Stimulated activated CD8-positive, alpha-beta memory T cell treated with anti-CD3 and anti-CD28 coated beads, Interleukin-7, amount 100 ng/mL, for 1 hour (primary cell): ENCODE measurements at places on chromosomes 2 and 18.

DNA sequence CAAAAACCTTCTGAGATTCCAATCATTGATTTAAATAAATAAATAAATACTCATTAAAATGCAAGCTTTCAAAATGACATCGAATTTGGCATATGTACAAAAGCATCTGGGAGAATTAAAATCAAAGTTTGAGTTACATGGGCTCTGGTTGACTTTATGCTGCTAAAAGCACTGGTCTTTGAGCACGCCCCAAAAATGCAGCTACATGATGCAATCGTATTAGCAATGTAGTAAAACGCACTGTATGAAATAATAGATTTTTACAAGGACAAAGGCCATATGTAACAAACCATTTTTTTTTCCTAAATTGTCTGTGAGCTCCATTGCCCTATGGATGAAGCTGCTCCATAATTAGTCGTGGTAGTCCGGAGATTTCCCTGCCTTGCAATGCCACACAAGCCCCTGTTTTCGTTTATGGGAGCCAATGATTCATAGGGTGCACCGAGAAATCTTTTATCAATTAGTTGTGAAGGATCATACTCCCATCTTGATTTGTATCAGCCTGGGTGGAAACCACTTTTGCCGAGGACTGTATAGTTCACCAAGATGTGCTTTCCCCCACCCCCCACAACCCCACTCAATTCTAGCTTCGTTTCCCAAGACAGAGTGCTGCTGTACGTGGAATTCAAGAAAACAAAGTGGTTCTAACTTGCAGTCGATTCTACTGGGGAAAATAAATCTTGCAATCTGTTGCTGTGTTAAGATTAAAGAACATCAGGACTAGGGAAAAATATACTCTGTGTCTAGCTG lies 268.4 kb downstream of the IRS1 start:
- DNase-seq = no peak

GRCh38 chr2:170576296-170576695 lies 138.8 kb upstream of the SP5 start:
- DNase-seq = no peak

- DNase-seq = no peak
These were observed 340.1 kb downstream of the SLC4A3 start for GRCh38 chr2:219967247-219968245.

DNA sequence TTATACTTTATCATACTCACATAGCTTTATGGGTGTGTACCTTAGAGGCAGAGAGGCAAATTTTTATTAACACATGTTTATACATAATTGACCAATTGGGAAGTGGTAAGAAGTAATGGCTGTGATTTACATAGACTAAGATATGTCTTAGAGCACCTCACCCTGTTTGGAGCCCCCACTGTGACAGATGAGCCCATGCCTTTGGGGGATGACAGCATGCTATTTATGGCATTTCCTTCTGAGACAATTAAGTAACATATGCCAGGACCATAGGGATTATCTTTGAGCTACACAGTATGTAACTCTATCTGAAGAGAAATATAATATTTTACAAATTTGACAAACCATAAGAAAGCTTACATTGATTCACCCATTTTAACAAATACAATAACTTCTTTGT lies 1655.3 kb upstream of the ACVR2A start:
- DNase-seq = no peak

- DNase-seq = no peak
These were observed 35.5 kb upstream of the CD28 start for GRCh38 chr2:203670939-203671338.

DNA sequence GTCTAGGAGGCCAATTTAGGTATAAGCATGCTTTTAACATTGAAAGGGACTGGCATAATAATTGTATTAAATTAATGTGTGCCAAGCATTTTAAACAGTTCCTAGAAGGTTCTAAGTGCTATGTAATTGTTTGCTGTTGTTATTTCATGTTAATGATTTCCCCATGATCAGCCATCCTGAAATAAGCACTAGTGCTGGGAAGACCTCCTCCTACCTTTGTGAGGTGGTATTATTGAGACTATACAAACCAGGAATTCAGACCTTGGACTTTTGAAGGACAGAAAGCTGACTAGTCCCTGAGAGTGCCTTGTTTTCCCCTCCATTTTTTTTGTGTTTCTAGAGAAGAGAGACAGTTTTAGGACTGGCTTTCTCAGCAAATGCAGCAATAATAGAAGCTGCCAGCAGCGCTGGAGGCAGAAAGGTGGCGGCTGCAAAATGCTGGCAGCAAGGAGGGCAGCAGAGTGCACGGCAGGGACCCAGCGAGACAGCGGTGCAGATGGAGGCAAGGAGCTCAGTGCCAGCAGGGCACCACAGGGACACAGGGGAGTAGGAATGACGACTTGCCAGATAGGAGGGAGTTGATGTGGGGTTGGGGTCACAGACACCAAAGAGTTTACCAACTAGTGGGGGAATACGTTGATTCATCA lies 25.3 kb downstream of the NABP1 start:
- DNase-seq = no peak

GRCh38 chr2:64727013-64727767 lies 73.5 kb upstream of the SERTAD2 start:
- DNase-seq = no peak

GRCh38 chr2:214169281-214169680 lies 241.6 kb upstream of the VWC2L start:
- no peak for DNase-seq

DNA sequence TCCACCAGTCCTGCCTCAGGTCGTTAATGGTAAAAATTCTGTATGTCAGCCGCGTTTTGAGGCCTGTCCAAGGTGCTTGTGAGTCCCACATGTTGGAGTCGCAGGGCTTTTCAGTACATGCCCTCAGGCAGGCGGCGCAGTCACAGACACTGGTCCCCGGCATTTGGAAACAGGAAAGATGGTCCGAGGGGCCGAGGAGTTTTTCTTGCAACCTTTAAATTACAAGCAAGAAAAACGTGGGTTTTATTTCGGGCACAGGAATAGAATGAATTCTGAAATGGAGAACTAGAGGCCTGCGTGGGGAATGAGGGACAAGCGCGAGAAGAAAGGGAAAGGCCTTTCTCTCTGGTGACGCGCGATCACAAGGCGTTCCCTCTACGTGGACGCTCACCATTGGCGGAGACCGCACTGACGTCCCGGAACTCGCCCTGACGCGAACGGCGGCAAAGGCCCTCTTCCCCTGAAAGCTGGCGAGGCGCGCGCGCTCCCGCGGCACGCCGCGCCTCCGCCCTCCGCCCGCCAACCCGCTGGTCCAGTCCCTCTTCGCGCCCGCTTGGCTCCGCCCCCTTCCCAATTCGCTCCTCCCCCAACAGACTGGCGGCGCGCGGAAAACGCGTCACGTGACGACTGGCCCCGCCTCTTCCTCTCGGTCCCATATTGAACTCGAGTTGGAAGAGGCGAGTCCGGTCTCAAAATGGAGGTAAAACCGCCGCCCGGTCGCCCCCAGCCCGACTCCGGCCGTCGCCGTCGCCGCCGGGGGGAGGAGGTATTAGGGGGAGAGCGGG lies at the start of gene HNRNPA3:
Gene HNRNPA3 (plus strand): TSS at position 689 of the 785 bp plus-strand sequence. CDS start 6 bp downstream, at position 695.
- peak; percentile 99 for DNase-seq

- DNase-seq = no peak
These were observed 774 bp downstream of the IER3IP1 start for GRCh38 chr18:47175283-47175897.

GRCh38 chr2:20635675-20636584 lies 15.0 kb downstream of the HS1BP3 start:
- no peak for DNase-seq

DNA sequence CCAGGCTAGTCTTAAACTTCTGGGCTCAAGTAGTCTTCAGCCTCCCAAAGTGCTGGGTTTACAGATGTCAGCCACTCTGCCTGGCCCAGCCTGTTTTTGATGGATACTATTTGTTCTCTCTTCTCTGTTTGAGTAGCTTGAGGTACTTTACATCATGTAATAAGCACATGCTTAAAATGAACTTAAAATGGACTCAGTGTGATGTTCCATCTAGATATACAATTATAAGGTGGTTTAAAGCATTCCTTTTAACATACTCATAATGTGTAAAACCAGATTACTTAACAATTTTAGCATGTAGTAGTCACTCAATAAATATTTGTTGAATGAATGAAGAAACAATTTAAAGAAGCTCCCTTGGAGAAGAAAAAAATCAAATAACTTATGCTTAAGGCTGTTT lies 9.6 kb downstream of the PTPRM start:
- DNase-seq = no peak

DNA sequence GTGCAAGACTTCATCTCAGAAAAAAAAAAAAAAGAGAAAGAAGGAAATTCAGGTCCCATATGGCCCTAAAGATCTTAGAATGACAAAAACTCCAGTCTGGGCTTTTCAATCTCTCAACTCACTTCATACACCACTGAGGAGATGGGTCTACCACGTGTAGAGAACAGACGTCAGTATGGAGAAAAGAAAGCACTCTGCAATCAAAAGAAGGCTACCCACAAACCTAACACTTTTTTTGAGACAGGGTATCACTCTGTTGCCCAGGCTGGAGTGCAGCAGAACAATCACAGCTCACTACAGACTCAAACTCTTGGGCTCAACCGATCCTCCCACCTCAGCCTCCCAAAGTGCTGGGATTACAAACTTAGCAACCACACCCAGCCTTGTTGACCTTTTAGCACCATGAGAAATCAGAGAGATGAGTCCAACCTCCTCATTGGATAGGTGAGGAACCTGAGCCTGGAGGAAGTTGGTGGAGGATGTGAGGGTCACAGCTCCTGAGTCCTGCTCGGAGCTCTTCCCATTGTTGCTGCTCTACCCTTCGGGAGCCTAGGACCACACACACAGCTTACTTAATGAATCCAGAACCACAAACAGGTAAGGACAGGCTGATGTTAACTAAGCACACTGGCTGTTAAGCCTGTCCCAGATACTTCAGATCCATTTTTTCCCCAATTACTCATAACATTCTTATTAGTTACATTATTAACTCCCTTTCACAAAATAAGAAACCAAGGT lies 23.7 kb downstream of the TBC1D8 start:
- DNase-seq = no peak

DNA sequence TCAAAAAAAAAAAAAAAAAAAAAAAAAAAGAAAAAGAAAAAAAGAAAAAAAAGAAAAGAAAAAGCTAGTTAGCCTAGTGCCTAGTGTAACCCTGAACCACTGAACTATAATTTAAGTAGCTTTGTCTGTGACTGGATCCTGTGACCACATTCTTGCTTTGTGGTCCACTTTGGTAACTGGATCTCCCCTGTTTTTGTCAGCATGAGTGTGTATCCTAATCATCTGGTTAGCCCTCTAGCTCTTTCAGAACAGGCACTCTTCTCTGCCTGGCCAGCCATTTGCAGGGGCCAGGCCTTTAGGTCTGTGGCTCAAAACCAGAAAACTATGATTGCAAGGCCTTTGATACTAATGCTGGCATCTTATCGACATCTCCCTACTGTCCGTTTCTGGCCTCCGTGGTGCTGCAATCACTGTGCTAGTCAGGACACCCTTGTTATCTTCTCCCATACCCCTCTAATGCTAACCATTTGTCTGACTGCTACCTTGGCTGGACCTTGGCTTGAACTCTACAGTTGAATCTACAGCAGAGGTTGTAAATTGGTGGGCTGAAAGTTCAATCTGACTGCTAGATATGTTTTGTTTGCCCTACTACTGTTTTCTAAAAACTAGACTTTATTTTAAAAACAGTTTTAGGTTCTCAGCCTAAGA lies 40.5 kb downstream of the RBKS start:
- no peak for DNase-seq

GRCh38 chr18:8928847-8929780 lies 173.4 kb upstream of the NDUFV2 start:
- no peak for DNase-seq

GRCh38 chr18:5717256-5717655 lies 173.5 kb upstream of the EPB41L3 start:
- no peak for DNase-seq

GRCh38 chr2:164969909-164970690 lies 14.8 kb upstream of the SLC38A11 start:
- DNase-seq = no peak

DNA sequence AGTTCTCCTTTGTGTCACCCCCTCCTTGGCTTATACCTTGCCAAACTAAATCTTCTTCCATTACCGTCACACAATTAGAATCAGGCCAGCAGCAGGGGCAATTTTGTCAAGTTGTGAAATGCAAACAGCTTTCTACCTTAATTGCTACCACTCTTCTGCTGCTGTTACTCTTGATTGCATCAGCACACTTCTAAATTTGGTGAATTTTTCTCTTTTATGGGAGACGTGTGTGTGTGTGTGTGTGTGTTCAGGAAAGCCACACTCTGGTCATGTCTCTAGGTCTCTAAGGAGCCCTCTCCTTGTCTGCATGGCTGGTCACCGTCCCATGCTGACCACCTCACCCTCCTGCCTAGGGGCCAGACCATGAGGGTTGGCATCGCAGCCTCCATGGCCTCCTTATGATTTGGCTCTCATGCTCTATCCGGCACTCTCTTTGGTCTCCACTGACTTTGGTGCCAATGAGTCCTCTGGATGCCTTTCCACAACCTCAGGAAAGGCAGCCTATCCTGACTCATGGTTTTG lies 87.7 kb downstream of the GATA6 start:
- DNase-seq = no peak

DNA sequence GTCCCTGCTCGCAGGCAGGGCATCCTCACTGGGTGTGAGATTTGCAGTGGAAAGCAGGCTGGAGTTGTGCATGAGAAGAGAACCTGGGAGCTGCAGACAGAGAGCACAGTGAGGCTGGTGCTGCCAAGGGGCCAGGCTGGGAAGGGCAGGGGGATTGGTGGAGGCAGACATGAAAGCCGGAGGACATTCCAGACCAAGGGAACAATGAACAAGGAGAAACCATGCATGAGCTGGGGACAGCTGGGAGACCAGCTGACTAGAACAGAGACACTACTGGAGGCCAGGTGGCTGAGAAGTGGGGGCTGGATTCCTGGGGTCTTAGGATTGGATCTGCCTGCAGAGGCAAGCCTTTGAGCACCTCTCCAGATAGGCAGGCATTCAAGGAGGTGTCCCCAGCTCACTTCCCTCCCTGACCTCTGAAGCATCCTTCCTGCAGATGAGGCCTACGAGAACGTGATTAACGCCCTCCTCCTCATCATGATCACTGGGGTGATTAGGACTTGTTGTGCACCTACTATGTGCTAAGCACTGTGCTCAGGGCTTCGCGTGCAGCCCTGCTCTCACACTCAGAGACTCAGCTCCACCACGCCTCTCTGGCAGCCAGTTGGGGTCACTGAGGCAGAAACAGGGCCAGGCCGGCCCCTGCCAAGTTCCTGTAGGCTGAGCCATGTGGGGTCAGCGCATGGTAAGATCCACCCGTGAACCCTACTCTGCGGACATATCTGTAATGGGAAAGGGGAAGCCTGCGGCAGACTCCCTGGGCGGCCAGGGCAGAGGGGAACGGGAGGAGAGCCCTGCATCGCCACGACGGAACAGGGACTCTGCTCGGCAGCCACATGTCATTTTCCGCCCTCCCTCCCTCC lies 74.8 kb upstream of the SLC66A3 start:
- DNase-seq = no peak

- DNase-seq = no peak
These were observed 13.9 kb upstream of the RMND5A start for GRCh38 chr2:86706220-86706619.
